ENCODE measurements at places on chromosomes 3 and 15. TPM values are rescaled to one million over a fixed set of nuclear protein-coding genes. Genes with fewer than 3 reads are reported as not detected.

- H3K27ac ChIP-seq, result peak overlapping the region; percentile 18
- peaks cover 28% of the 10 kb centered on the region for H3K4me1 ChIP-seq
- no peaks in the 10 kb centered on the region for H3K27me3 ChIP-seq
- no peak for DNase-seq
These were observed 22.2 kb downstream of the TARS3 start for GRCh38 chr15:101702077-101702476.

DNA sequence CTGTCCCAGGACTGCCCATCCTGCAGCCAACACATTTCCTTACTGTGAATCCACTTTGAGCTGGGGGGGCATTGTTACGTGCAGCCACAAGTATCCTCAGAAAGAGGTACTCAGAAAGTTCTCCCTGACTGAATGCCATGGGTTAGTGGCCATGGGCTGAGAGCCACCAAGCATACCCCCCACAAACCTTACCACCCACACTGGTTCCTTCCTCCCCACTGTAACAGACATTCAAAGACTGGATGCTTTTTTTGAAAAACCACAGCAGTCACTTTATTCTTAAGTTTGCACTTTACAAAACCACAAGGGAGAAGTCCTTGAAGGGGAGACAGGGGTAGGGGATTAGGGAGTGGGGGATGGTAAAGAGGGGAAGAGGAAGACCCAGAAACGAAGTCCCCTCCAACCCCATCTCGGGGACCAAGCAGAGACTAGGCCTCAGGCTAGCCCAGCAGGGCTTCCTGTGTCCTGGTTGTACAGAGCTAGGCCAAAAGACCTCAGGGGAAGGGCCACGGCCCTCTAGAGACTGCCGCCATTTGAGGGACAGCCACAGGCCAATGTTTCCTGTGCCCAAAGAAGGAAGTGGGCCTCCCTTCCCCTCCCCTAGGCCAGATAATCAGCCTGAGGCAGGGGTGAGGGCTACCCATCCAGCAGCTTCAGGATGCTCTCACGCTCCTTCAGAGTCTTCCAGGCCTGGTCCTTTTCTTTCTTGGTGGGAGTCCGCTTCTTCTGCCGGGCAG lies 10.1 kb upstream of the CAMK1 start:
- peaks cover 28% of the 10 kb centered on the region for H3K4me1 ChIP-seq
- H3K27ac ChIP-seq, result no peak overlapping the region
- H3K4me3 ChIP-seq, result no peak overlapping the region
- DNase-seq, result no peak
- H3K36me3 ChIP-seq, result no peaks in the 10 kb centered on the region
- H3K27me3 ChIP-seq, result no peaks in the 10 kb centered on the region

DNA sequence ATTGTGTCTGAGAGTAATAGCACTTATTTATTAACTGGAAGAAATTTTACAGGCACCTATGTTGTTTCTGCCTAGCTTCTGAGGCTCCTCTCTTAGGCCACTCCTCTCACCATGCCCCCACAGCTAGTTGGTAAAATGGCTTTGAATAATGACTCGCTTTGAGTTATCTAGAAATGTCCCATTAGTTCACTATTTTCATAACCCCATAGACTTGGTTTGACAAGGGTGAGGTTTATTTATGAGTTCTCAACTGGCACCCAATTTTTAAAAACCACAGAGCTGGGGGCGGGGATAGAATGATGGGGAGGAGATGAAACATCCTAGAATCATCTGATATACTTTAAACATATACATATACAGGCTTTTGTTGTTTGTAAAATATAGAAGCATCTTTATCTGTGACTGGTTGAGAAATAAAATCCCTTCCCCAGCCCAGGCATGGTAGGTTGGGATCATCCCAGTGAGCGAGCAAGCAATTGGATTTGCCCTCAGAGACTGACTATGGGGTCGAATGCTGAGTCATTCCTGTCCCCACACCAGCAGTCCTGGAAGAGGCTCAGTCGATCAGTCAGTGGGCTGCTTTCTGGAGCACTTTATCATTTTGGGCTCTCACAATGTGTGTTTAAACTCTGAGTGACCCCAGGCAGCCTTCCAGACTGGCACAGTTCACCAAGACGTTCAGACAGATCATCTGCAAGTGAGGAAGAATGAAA lies 60.2 kb upstream of the TSEN2 start:
- no peak for DNase-seq

GRCh38 chr3:125460233-125460632 lies 59.8 kb downstream of the SNX4 start:
- no peaks in the 10 kb centered on the region for H3K27me3 ChIP-seq
- no peak for DNase-seq
- H3K4me3 ChIP-seq, result no peak overlapping the region
- H3K36me3 ChIP-seq, result peaks cover 5% of the 10 kb centered on the region
- H3K4me1 ChIP-seq, result no peaks in the 10 kb centered on the region

- peaks cover 7% of the 10 kb centered on the region for H3K36me3 ChIP-seq
- peaks cover 92% of the 10 kb centered on the region for H3K4me1 ChIP-seq
- no peak for DNase-seq
These were observed 169.0 kb upstream of the TSC22D2 start for GRCh38 chr3:150238995-150239619.

- H3K4me1 ChIP-seq, result no peaks in the 10 kb centered on the region
- no peaks in the 10 kb centered on the region for H3K36me3 ChIP-seq
- peaks cover 2% of the 10 kb centered on the region for H3K27me3 ChIP-seq
- H3K27ac ChIP-seq, result no peak overlapping the region
- no peak for DNase-seq
These were observed 556.6 kb upstream of the RGMA start for GRCh38 chr15:93645594-93645993.

DNA sequence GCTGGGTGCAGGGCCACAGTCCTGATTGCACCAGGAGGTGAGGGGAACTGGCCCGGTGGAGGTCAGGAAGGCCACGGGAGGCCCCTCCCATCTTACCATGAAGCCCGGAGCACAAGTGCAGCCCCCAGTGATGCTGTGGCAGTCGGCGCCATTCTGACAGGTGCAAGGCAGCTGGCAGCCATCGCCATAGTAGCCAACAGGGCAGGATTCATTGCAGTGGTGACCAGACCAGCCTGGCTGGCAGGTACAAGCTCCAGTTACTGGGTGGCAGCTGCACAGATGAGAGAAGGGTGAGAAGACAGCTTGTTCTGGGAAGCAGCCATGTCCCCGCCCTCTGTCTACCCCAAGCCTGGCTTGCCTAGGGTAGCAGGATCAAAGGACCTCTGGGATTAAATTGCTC lies 88.2 kb downstream of the RAB11A start:
- H3K27ac ChIP-seq, result no peak overlapping the region
- 0 out of 2 replicates have a peak, but pooled peaks cover 4% of the 10 kb centered on the region for H3K4me1 ChIP-seq
- H3K36me3 ChIP-seq, result no peaks in the 10 kb centered on the region
- DNase-seq, result no peak

DNA sequence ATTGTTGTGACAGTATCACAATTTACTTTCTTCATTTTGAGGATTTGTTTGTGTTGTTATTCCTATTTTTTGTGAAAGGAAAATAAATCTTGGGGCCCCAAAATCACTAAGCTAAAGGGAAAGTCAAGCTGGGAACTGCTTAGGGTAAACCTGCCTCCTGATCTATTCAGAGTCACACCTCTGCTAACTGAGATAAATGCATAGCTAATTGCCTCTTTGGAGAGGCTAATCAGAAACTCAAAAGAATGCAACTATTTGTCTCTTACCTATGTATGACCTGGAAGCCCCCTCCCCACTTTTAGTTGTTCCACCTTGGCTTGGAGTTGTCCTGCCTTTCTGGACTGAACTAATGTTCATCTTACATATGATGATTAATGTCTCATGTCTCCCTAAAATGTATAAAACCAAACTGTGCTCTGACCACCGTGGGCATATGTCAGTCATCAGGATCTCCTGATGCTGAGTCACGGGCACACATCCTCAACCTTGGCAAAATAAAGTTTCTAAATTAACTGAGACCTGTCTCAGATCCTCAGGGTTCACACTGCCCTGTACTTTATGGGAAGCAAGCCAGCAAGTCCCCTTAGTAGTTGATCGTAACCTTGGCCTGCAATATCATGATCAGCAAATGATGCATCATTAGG lies 523.2 kb upstream of the GOLIM4 start:
- no peak overlapping the region for H3K4me3 ChIP-seq
- no peak for DNase-seq

DNA sequence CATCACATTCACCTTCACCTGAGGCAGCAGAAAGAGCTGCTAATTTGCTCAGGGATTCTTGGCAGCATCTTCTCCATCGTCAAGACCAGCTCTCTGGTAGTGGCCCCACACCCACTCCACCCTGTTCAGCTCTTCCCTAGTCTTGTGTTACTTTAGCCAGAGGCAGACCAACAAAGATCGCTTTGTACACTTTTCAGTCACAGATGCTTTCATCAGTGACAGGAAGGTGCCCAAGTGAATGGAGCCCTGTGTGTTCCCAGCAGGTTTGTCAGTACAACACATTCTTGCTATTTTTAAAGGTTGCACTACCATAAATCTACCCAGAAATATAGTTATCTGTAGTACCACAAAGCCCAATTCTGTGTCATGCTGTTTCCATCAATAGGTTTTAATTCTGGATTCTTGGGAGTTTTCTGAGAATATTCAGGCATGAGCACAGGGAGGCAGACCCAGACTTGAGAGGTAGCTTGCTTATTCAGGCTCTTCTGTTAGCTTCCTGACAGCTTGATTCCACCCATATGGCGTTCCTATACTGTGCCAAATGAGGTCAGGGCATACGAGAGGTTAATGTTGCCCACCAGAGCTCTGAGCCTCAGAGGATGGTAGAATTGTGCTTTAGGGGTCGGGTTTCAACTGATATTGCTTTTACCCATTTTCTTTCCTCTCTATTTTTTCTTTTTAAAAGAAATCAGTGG lies 109.8 kb upstream of the MANF start:
- no peak overlapping the region for H3K27ac ChIP-seq
- no peaks in the 10 kb centered on the region for H3K4me1 ChIP-seq
- no peaks in the 10 kb centered on the region for H3K27me3 ChIP-seq
- DNase-seq, result no peak
- no peaks in the 10 kb centered on the region for H3K36me3 ChIP-seq
- H3K4me3 ChIP-seq, result no peak overlapping the region

DNA sequence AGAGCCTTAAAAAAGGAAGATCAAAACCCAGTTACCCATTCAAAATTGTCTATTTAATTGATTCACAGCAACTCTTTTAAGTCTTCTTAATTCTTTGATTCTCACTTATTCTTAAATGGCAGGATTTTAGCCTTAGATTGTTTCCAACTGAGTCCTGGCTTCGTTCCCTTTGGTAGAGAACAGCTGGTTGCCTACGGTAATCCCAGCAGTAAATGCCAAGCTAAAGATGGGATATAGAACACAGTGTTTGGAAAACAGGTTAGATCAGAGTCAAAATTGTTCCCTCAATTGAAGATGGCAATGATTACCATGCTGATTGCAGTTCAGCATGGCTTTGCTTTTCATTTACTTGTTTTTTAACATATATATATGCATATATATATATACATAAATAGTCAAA lies 300.9 kb downstream of the PYDC2 start:
- no peaks in the 10 kb centered on the region for H3K36me3 ChIP-seq
- no peak overlapping the region for H3K4me3 ChIP-seq
- DNase-seq, result no peak
- peaks cover 21% of the 10 kb centered on the region for H3K4me1 ChIP-seq
- H3K27ac ChIP-seq, result peak overlapping the region; percentile 82

DNA sequence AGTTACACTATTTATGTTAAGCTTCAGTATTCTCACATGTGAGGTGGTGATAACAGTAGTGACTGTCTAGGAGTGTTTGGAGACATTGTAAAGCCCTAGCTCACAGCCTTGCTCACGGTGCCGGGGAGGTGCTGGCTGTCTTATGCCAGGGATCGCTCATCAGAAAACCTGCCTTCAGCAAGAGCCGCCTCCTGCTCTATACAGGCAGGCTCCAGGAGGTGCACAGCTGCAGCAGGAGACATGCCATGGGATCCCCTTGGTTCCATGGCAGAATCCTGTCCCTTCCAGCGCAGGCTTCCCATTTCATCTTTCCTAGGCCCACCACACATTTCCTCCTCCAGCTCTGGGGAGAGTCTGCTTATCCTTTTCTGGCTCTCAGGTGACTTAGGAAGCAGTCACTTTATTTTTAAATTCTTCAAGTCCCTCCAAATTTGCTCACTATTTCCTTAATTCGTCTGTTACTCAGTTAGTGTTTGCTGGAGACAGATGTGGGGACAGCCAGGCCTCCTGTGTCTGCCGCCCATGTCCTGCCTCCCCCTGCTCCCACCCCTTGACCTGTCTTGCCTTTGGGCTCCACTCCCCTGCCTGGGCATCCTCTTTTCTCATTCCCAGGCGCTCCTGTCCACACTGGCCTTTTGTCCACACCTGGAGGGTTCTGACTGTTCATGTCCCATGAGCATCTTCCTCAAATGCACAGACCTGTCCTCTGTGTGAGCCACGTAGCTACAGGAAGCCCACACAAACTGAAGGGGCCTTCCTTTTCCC lies 31.7 kb downstream of the SLCO2A1 start:
- no peak overlapping the region for H3K27ac ChIP-seq
- no peak overlapping the region for H3K4me3 ChIP-seq
- DNase-seq, result no peak

- no peak for DNase-seq
- H3K27ac ChIP-seq, result no peak overlapping the region
- no peak overlapping the region for H3K4me3 ChIP-seq
- peaks cover 2% of the 10 kb centered on the region for H3K27me3 ChIP-seq
- H3K36me3 ChIP-seq, result no peaks in the 10 kb centered on the region
These were observed 10.6 kb downstream of the TMEM158 start for GRCh38 chr3:45215466-45215865.

DNA sequence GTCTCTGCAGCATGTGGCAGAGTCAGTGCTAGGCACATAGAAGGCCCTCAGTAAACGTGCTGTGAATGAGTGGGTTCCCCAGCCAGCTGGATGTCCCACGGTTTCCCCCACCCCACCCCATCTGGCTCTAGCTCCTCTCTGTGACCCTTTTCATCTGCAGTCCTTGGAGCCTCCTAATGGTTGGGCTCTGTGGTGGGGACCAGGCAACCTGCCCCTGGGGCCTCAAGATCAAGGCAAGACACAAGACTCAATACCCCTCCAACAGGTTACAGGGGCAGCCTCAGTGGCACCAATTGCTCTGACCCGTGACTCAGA lies 17.1 kb upstream of the CYP11A1 start:
- peak overlapping the region; percentile 84 for H3K27ac ChIP-seq
- DNase-seq, result no peak
- H3K36me3 ChIP-seq, result no peaks in the 10 kb centered on the region
- peaks cover 69% of the 10 kb centered on the region for H3K4me1 ChIP-seq

DNA sequence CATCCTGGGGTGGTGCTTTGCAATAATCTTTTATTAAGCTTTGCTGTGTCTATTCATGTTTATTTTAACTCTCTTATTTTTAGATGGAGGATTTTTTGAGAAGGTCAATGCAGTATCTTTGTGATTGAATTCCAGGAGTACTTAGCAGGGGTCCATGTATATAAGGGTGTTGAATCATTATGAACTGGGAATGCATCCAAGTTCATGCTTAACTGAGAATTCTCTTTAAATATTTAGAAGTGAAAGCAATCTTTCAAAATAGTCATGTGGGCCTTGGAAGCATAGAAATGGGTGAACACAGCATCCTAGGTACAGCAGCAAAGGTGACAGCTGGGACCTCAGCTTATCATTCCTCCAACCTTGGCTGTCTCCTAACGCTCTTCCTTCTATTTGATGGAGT lies 27.3 kb downstream of the SPTSSB start:
- peaks cover 6% of the 10 kb centered on the region for H3K27me3 ChIP-seq
- no peak for DNase-seq
- peaks cover 3% of the 10 kb centered on the region for H3K4me1 ChIP-seq
- no peaks in the 10 kb centered on the region for H3K36me3 ChIP-seq

Gene JMJD7
- 8.4 TPM for total RNA-seq

Gene CYP1A1
- not detected for total RNA-seq

Gene NDN
- not detected for total RNA-seq

Gene TLR9
- total RNA-seq, result not detected

Gene SAMMSON
- total RNA-seq, result not detected

Gene VILL
- total RNA-seq, result 4.8 TPM

Gene ERICH6
- total RNA-seq, result not detected

Gene TMEM207
- total RNA-seq, result not detected

Gene ALDH1A2
- total RNA-seq, result not detected

Gene CACNA1D
- not detected for total RNA-seq

Gene PLA2G4E
- not detected for total RNA-seq

Measured in HFFc6 (cell line).